NCI-H187 treated with DMSO at 0.1 percent for 48 hours (cell line): ENCODE measurements at places on chromosomes 13 and 19.

DNA sequence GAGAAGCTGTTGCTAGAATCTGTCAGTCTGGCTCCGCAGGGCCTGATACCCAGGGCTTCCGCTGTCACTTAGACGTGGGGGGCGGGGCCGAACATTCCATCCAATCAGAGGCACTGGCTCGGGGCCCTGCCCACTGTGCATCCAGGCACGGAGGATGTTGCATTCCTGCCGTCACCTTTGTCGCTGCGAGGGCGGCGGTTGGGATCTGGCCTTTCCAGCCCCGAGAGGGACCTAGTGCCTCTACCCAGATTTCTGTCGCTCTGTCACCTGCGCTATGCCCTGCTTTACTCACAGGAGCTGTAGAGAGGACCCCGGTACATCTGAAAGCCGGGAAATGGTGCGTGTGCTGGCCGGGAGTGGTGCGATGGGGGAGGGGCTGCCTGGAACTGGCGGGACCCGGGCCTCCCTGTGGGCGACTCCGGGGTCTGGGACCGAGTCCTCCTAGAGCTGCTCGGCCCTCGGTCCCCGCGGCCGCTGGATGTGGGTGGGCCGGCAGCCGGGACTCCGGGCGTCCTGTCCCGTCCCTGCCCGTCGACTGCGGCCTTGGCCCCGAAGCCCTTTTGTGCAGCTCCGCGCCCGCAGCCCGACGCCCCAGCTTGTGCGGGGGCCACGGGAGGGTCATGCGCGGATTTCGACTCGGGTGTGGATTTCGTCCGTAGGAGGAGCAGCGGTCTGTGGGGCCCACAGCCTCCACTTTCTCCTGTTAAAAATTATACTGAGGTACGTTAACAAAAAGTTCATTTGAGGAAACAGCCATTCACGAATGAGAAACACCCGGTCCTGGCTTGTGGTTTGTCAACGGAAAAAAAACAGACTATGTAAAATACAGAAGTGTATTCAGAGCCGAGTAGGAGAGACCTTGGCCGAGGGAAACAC lies at the start of gene ZNF439:
Gene ZNF439, plus strand, starts transcription at position 133 of the 876 bp plus-strand sequence. Its CDS starts 142 bp downstream, at position 275.
- peak; percentile 14 for DNase-seq

DNA sequence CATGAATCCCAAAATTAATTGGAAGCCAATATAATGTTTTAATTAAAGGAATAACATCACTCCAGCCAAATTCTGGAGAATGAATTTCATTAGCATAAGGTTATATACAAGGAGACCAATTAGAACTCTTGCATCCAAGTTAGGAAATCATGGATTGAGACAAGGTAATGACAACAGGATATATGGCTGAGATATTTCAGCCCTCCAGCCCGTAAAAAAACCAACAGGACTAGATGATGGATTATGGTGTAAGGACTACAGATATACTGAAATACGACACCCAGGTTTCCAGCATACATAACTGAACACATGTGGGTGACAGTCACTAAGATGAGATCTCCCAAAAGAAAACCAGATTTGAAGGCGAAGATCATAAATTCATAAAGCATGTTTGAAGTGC lies 56.5 kb downstream of the TSC22D1 start:
- DNase-seq, result no peak

- no peak for DNase-seq
Observed at GRCh38 chr13:84845907-84846619, 953.2 kb downstream of the SLITRK6 start.

DNA sequence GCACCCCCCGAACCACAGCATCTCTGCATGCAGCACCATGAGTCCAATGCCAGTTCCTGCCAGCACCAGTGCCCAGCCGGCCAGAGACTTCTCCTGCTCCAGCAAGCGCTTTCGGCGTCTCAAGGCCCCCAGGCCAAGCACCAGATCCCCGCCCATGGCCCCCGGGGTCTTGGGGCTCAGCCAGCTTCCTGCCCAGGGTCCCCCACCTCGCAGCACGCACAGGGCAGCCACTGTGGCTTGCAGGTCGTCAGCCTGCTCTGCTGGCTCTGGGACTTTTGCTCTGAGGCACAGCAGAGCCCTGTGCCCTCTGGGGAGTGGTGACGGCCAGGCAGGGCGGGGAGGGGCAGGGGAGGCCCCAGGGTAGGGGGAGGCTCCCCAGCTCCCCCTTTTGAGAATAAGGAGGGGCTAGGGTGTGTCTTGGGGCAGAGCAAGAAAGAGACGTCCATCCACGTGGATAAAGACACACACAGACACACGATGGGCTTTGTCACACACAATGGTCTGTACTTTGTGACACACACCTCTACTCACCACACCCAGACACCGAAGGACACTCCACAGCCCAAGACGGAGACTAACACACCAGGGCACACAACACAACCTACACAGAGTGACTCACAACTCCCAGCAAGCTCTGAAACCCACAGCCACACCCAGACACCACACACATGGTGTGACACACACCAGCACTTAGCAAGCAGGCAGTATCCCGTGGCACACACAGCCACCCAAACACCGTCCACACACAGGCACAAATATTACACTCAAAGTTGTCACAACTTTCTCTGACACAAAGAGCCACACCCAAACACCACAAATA lies at the start of gene KCNN4:
Gene KCNN4, minus strand, starts transcription at position 268 of the 820 bp plus-strand sequence. Its CDS starts 112 bp downstream, at position 156.
- no peak for DNase-seq

- DNase-seq, result no peak
Observed at GRCh38 chr19:51607077-51607476, 23.1 kb downstream of the SIGLEC5 start.

- no peak for DNase-seq
Observed at GRCh38 chr19:49680421-49681351, 3.6 kb downstream of the PRMT1 start.
